ENCODE measurements at places on chromosomes 3 and 15.

DNA sequence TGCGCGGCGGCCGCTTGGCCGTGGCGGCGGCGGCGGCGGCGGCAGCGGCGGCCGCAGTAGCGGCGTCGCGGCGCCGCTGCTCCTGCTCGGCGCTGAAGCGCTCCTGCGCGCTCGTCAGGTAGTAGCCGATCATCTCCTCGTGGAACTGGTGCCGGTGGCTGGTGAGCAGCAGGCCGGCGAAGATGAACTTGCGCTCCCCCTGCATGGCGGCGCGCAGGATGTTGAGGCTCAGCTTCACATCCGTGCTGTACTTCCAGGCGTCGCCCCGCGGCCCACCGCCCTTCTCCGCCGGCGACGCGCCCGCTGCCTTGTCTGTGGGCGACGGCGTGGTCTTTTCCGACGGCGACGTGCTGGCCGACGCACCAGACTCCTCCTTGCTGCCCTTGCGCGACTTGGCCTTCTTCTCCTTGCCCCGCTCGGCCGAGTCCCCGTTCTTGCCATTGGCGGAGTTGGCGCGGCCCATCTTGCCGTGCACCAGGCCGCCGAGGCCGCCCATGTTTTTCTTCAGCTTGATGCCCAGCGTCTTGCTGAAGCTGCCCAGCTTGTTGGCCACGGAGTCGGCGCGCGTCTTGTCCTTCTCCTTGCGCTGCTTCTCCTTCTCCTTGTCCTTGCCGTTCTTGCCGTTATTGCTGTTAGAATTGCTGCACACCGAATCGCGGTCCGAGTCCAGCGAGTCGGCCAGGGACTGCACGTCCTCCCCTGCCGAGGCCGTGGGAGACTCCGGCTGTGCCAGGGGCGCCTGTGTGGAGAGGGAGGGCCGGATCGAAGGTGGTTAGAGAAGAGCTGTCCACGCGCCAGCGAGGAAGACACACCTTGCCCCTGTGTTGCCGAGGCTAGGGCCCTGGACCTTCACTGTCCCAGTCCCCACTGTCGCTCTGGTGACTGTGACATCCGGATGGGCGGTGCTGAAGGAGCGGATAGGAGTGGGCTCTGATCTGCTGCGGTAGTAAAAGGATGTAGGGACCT lies 157.6 kb downstream of the KLF13 start:
- DNase-seq = no peak

- DNase-seq = peak; percentile 21
Measured at GRCh38 chr15:52180196-52180835, 10.9 kb downstream of the GNB5 start.

- DNase-seq = no peak
Measured at GRCh38 chr15:100911086-100911485, 8.1 kb upstream of the LRRK1 start.

GRCh38 chr3:150127011-150127490 lies 156.4 kb upstream of the PFN2 start:
- no peak for DNase-seq

GRCh38 chr3:160259589-160259988 lies 34.4 kb downstream of the C3orf80 start:
- DNase-seq = no peak

DNA sequence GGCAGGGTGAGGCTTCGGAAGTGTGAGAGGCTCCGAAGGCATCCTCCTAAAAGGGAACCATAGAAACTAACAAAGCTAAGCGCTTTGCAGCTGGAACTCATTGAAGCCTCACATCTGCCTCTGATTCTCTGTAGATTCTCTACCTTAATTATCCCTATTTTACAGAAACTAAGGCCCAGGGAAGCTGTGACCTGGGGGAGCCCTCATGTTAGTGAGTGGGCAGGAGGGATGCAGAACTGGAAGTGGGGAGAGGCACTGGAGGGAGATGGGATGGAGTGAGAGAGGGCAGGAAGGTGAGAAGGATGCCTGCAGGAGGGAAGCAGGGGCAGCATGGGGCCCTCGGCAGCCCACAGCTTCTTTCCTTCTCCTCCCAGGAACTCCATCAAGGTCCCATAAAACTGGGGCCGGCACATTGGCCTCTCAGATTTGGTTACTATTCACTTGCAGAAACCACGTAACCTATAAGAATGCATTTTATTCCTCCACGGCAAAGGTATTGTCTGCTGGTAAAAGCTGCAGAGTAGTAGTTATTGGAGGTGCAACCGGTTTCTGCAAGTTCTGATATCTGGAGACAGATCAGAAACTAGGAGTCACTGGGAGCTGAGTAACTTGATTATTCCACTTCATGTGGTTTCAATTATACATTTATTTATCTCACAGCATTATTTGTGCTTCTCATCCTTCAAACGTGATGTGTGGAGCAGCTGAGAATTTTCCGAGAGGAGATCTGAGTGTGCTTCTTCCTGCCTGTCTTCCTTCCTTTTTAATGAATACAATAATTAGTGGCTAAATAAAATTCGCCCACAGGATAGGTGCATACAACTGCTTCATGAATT lies 24.0 kb upstream of the CHCHD6 start:
- DNase-seq = no peak

DNA sequence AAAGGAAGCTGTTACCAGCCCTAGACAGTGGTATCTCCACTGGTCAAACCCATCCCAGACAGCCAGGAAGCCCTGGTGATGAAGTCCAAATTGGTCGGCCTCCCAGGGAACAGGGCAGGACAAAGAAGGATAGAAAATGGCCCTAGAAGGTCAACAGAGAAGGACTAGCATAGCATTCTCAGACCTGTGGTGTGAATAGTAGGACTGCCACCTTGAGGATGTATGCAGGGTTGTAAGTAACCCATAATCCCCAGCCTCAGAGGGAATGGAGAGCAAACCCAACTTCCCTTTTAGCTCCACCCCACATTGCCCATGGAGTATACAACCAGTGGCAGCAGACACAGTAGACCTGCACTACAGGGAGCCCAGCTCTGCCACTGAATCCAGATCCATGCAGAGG lies 68.6 kb upstream of the EIF1B start:
- DNase-seq = no peak

DNA sequence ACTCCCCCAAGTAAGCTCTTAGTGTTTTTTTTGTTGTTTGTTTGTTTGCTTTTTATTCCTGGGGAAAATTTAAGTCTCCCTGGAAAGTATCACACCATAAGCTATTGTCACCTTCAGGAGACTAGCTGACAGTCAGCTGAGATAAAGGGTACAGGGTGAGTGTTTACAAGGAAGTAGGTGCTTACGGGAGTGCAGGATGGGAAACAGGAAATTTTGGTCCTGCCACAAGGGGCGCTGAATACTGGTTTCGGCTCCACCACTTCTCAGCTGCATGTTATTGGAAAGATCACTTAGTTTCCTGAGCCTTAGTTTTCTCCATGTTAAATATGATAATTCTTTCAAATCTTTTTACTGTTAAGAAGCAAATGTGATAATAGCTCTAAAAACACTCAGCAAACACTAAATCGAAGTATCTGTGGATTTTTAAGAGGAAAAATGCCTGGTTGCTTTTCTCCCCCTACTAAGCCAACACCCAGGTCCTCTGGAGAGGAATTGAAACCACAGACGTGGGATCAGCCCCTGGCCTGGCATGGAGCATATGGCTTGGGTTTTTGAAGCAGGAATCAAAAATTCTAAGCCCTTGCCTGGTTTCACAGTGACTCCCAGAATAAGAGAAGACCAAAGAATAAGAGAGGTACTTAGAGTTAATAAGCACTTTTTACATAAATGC lies 90.7 kb downstream of the SCN11A start:
- DNase-seq = peak; percentile 10

DNA sequence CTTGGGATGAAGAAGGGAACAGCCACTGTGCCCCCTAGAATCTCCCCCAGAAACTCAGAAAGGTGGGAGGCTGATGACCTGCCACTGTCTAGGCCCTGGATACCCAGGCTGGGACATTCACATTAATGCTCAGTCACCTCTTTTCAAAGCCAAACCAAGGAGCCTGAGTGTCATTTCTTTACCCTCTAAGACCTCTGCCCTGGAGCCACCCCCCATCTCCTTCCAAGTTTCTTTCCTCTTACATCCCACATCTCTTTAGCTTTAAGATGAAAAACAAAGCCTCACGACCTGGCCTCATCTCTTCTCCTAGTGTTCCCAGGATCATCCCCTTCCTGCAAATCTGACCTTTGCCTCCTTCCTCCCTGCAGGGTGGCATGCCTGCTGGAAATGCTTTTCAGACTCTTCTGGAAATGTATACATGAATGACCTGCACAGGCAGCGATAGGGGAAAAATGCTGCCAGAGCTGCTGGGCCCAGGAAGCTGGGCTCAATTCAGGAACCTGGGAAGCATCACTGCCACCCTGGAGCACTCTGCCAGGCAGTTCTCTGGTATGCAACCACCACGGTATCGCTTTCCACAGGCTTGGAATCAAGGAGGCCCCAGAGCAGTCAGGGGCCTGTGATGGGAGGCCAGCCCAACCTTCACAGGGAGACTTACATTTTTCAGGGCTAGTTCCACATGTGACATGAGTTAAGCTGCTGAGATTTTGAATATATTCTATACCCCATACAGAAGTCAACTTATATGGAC lies 67.6 kb downstream of the DAPK2 start:
- DNase-seq = no peak

- no peak for DNase-seq
Measured at GRCh38 chr15:33392453-33392852, 81.7 kb downstream of the RYR3 start.

DNA sequence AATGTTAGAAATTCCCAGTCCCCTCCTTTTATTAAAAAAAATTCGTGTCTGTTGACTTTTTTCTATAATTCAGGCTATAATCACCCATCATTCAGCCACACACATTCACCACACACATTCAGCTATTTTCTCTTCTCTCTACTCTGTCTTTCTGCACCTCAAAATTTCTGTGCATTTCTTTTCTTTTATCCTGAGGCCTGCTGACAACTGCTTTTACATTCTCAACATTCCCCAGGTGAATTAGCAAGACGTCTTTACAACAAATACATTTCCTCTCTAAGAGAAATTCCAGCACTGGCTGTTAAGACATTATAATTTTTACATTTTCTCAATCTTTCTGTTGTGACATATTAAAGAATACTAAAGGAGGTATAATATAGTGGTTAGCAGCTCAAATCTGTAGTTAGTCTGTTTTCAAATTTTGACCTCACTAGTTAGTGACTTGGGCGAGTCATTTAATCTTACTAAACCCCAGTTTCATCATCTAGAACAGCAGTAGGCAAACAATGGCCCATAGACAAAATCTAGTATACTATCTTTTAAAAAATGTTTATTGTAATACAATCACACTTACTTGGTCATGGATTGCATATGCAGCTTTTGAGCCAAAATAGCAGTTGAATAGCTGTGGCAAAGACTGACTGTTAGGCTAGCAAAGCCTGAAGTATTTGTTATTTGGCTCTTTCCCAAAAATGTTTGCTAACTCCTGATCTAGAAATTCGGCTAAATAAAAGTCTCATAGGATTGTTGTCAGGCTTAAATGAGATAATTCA lies 350.7 kb downstream of the NSUN3 start:
- DNase-seq = no peak

DNA sequence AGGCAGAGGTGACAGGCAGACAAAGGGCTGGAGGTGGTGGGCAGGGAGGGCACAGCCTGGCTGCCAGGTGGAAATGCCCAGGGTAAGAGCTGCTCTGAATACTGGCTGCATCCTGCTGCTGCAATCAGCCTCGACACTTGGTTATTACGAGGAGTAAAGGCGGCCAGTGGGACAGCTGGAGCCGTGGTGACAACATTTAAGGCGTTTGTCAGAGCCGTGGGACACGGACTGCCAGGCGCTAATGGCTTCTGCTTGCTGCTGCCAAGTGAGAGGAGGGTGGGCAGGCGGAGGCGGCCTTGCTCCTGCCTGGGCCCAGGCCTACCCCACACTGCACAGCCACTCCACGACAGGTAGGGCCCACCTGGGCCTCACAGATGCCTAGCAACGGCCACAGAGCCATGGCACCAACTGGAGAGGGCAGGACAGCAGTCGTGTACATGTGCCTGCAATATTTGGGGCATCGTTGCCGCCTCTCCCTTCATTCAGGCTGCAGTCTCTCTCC lies 49.2 kb upstream of the TMEM115 start:
- no peak for DNase-seq

DNA sequence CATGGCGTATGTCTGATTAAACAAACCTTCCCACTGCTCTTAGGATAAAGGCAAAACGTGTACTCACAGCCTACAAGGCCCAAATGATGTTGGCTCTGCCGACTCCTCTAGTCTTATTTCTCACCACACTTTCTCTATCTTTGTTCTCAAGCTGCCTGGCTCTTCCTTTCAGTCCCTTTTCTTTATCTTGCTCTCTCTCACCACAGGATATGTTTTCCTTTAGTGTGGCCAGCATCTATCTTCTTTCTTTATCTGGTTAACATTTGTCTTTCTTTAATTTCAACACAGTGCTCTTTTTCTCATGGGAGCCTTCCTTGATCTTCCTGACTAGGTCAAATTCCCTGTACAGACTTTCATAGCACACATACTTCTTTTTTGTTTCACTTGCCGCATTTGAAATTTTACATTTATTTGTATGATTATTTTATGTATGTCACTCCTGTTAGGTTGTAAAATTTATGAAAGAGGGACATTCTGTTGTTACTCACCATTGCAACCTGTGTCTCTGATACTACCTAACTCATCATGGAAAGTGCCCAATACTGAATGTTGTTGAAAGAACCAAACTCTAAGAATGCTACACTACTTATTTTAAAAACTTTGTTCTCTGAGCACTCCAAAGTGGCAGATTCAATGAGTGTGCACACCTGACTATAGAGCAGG lies 328.9 kb upstream of the CBLB start:
- DNase-seq = no peak

GRCh38 chr3:8727605-8728512 lies 5.7 kb upstream of the CAV3 start:
- DNase-seq = no peak

- peak; percentile 66 for DNase-seq
Measured at GRCh38 chr3:58683466-58683865, 16.9 kb upstream of the FAM3D start.

- DNase-seq = peak; percentile 88
Measured at GRCh38 chr3:4977001-4977852, 2.0 kb upstream of the BHLHE40 start.

- DNase-seq = no peak
Measured at GRCh38 chr3:114624047-114624445, 330.2 kb downstream of the TIGIT start.

DNA sequence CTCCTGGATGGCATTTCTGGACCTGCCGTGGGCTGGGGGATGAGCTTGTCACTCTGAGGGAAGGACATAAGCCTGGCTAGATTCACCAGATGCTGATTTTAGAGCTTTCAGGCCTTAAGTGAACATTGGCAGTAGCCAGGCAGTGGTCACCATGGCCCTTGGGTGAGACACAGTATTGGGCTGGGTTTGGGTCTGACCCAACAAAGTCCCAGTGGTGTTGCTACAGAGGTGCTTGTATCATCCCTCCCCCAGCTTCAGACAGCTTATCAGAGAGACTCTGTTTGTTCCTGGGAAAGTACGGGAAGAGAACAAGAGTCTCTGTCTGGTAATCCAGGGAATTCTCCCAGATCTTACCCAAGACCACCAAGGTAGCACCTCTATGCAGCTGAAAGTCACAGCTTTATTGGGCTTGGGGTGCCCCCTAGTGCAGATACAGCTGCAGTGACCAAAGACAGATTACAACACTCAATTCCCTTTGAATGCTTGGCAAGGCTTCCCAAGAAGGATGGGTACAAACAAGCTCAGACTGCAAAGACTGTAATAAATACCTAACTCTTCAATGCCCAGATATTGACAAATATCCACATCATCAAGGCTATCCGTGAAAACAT lies 9.8 kb upstream of the RUVBL1 start:
- DNase-seq = peak; percentile 43
